Kidney (tissue), 22 donors: ENCODE measurements at places on chromosomes 13 and 19. TPM values are rescaled to one million over a fixed set of nuclear protein-coding genes. Genes with fewer than 3 reads are reported as not detected.

The CLEC4G gene
- 0.72 TPM for total RNA-seq

The SLC8A2 gene
- total RNA-seq, result 0.94 TPM

The FEM1A gene
- total RNA-seq, result 11.3 TPM

The ALOX5AP gene
- 25.0 TPM for total RNA-seq

The LRP3 gene
- 23.8 TPM for total RNA-seq
